ENCODE measurements at places on chromosomes 7 and 10.

GRCh38 chr7:57496395-57496794 is 46.4 kb downstream of the ZNF716 start:
- no peak for DNase-seq

DNA sequence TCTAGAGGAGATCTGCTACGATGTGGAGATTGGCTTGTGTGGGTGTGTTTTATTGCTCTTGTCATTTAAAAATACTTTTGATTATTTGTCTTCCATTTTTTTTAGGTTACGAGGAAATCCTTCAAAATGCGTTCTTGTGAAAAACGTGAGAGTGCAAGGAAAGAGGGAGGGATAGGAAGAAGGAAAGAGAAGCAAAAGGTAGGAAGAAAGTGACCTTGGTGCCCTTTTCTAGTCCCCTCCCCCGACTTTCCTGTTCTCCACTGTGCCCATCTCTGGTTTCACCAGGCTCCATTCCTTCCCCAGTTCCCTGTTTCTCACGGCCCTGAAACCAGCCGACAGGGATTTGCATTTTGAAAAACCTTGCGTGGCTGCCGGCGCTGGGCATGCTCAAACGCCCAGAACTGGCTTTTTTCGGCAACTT is 506 bp upstream of the GNAI1 start:
- DNase-seq = no peak

GRCh38 chr7:19982841-19983835 is 209.7 kb upstream of the TMEM196 start:
- DNase-seq = no peak

DNA sequence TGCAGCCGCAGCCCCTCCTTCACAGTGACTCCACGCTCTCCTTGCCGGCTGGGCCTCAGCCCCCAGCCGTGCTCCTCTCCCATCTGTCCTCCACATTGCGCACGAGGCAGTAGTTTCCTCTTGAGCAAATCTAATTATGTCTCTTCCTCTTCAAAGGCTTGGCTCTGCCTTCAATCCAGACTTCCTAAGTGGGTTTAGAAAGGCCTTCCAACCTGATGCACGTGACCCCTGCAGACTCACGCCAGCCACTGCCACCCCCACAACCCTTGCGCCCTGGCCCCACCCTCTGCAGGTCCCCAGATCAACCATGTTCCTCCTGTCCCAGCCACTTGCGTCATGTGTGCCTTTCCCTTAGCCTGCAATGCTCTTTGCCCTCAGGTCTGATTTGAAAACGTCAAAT is 75.0 kb upstream of the ADAM12 start:
- no peak for DNase-seq

DNA sequence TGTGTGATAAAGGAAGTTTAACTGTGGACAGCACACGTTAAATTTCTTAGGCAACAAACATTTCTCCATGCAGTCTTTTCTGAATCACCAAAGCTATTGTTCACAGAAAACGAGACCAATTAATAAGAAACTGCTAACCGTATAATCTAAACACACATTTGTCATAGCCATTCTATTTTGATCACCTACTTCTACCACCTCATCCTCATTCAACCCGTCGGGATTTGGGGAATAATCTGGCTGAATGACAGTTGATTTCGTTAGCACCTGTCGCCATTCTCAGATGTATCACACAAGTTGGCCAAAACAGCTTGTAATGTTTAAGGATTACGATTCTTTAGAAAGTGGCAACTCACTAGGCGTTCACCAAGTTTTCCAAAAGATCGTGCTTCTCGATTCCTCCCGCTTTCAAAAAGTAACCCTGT is 1.2 kb downstream of the EZH2 start:
- DNase-seq = no peak

DNA sequence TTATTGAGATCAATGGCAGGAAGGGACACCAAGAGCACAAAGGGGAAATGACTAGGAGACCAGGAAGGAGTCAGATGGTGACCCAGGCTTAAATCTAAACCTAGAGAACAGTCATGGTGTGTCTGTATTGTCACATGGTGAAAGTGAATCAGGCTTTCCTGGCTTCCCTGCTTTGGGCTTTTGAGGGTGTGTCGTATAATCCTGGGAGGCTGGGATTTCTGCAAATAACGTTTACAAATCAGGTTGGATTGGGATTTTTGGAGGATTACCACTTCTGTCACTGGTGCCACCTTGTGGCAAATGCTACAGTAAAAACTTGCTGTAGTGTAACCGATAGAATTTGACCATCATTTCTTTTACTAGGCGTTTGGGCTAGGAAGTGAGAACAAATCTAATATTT is 502.6 kb downstream of the NRG3 start:
- DNase-seq = no peak

GRCh38 chr10:115654961-115655360 is 561.8 kb downstream of the ATRNL1 start:
- no peak for DNase-seq

DNA sequence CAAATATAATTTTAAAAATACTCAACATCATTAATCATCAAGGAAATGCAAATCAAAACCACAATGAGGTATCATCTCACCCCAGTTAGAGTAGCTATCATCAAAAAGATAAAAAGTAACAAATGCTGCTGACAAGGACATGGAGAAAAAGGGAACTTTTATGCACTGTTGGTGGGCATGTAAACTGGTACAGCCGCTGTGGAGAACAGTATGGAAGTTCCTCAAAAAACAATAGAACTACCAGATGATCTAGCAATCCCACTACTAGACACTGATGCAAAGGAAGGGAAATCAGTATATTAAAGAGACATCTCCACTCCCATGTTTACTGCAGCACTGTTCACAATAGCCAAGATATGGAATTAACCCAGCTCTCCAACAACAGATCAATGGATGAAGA is 384.5 kb downstream of the PLXDC2 start:
- DNase-seq = no peak

GRCh38 chr10:49742683-49743463 is 19.2 kb downstream of the OGDHL start:
- DNase-seq = no peak

DNA sequence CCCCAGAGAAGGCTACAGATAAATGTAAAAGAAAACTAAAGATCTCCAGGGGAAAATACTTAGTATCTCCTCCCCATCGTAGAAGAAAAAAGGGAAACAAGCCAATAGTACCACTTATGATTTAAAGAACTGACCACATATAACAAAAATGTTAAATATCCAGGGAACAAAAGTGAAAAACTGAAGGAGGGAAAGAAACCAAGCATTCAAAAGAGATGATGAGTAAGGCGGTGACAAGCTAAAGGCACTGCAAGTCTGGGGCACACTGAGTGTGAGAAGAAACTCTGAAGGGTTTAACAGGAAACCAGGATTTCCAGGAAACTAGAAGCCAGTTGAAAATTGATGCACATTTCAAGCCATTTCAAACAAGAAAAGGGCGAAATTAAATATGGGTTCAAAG is 226.3 kb downstream of the AHR start:
- no peak for DNase-seq

GRCh38 chr7:65980478-65981250 is 1.3 kb downstream of the GUSB start:
- peak; percentile 8 for DNase-seq

DNA sequence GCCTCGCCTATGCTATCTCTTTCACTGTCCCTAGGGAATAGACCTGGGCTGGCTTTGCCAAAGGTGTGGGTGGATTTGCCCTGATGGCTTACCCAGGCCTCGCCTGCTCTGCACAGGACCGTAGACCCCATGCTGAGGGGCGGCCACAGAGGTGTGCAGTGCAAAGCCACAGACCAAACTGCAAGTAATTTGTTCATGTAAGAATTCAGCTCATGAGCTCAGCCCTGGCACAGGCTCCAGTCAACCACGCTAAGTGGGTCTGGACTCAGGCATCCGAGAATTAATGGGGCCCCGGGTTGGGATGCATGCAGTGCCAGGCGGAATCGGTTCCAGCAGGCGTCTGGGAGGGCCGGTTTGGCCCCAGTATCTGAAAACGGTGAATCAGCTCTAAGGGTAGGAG is 445.2 kb downstream of the DNAJB6 start:
- DNase-seq = no peak

- no peak for DNase-seq
Measured at GRCh38 chr7:85287106-85287825, 100.4 kb upstream of the SEMA3D start.

- DNase-seq = no peak
Measured at GRCh38 chr10:100020886-100021253, 11.1 kb upstream of the DNMBP start.

- no peak for DNase-seq
Measured at GRCh38 chr7:79130715-79131114, 322.8 kb downstream of the MAGI2 start.

DNA sequence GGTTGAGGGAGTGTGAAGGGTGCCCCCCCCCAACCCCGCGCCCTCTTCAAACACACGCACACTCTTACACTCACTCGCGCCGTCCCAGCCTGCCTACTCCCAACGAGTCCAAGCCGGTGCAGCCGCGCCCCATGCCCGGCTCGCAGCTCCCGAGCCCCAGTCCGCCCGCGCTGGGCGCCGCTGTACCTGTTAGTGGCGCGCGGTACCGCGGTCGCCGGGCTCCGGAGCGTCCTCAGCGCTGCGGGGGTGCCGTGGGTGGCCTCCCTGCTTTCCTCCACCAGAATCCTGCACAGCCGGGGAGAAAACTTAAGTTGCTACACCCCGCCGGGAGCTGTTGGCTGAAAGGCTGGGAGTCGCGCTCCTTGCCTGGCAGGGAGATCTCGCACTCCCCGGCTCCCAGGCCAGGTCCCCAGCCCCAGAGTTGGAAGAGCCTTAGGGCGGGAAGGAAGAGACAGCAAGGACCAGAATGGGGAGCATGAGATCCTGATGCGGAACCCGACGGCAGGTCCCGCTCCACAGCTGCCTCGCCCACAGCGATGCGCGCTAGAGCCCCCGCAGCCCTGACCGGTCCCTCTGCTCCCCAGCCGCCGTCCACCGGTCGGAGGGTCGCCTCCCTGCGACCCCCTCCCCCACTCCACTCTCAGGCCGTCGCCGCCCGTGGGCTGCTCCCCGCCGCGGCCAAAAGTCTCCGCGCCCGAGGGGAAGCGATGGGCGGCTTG is 863 bp downstream of the ST8SIA6 start:
- no peak for DNase-seq

Measured in stimulated activated CD8-positive, alpha-beta memory T cell treated with anti-CD3 and anti-CD28 coated beads, Interleukin-4, amount 100 ng/mL, for 1 hour (primary cell).